ENCODE measurements at places on chromosomes 13 and 19. TPM values are rescaled to one million over a fixed set of nuclear protein-coding genes. Genes with fewer than 3 reads are reported as not detected.

VSTM1 gene
- not detected for total RNA-seq

KLK4 gene
- total RNA-seq = not detected

CEACAM16 gene
- not detected for total RNA-seq

PSG5 gene
- total RNA-seq = not detected

FFAR1 gene
- total RNA-seq = not detected

IGFL3 gene
- total RNA-seq = not detected

RANBP3 gene
- total RNA-seq = 108 TPM

TGFB1 gene
- 179 TPM for total RNA-seq

- no peaks in the 10 kb centered on the region for H3K36me3 ChIP-seq
- no peak for DNase-seq
- no peak overlapping the region for H3K4me3 ChIP-seq
- no peak overlapping the region for H3K27ac ChIP-seq
- H3K27me3 ChIP-seq = peaks cover 7% of the 10 kb centered on the region
These were observed 42.8 kb downstream of the TRPM4 start for GRCh38 chr19:49200238-49200862.

GRCh38 chr19:17305517-17306284 is at the start of gene MRPL34:
TSS of gene MRPL34 (plus strand) at chr19:17305872. CDS start at chr19:17305893, 21 bp downstream.
- H3K27me3 ChIP-seq = no peaks in the 10 kb centered on the region
- H3K4me1 ChIP-seq = peaks cover 54% of the 10 kb centered on the region
- peaks cover 3% of the 10 kb centered on the region for H3K36me3 ChIP-seq
- H3K4me3 ChIP-seq = peak within 1 kb of the TSS; percentile 87
- peak within 1 kb of the TSS; percentile 89 for H3K27ac ChIP-seq

- peaks cover 47% of the 10 kb centered on the region for H3K36me3 ChIP-seq
- H3K4me3 ChIP-seq = no peak overlapping the region
- no peak for DNase-seq
- H3K4me1 ChIP-seq = no peaks in the 10 kb centered on the region
- H3K27me3 ChIP-seq = no peaks in the 10 kb centered on the region
- no peak overlapping the region for H3K27ac ChIP-seq
These were observed 30.7 kb downstream of the ZNF793 start for GRCh38 chr19:37537391-37537947.

DNA sequence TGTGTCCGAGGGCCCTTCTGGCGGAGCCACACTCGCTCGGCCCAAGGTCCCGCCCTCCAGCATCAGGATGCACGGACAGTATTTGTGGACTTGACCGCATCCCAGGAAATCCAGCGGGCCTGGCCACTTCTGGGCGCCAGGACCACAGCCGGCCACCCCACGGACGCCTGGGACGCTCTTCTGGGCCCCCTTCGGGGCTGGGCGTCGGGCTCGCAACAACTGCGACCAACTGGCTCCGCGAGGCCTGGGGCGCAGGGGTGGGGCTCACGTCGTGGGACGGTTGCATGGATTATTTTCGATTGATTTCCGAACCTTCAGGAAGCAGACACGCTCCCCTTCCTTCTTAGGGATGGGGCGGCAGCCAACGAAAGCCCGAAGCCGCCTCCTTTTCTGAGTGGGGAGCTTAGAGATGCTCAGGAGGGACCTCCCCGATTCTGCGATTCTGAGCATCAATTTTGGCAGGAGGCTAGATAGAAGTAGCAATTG is 521 bp upstream of the NUP58 start:
- H3K27me3 ChIP-seq = peaks cover 26% of the 10 kb centered on the region
- H3K36me3 ChIP-seq = peaks cover 33% of the 10 kb centered on the region
- H3K27ac ChIP-seq = peak overlapping the region; percentile 96

DNA sequence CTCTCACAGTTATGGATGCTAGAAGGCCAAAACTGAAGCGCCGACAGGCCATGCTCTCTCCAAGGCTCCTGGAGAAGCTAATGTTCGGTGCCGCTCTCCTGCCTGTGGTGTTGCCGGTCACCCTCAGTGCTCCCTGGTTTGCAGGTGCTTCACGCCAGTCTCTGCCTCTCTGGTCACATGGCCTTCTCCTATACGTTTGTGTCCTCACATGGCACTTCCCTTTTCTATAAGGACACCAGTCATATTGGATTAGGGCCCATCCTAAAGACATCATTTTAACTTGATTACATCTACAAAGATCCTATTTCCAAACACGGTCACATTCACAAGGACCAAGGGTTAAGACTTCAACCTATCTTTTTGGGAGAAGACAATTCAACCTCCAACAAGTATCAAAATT is 671.3 kb upstream of the ARGLU1 start:
- H3K27ac ChIP-seq = no peak overlapping the region
- DNase-seq = no peak
- H3K27me3 ChIP-seq = no peaks in the 10 kb centered on the region

DNA sequence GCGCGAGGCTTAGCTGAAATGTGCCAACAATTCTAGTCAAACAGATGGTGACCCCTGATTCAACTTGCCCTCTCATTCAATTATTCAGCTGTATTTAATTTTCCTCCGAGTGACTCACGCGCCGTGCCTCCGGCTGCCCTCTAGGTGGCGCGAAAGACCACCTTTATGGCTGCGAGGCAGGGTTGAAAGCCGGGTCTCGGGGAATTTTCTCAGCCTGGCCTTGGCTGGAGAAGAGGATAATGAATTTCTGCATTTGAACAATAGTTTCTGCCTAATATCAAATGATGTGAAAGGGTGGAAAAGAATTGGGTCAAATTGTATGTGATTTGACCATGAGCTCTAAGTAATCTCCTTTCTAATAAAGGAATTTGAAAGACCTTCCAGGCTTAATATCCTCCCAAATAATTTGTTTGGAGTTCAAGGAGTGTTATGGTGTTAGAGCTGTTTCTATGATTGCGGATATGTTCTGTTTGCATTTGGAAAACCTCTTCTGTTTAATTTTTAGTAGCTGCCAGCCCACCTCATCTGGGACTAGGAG is 310.9 kb downstream of the ZNF536 start:
- no peak overlapping the region for H3K27ac ChIP-seq
- peaks cover 13% of the 10 kb centered on the region for H3K27me3 ChIP-seq
- DNase-seq = peak; percentile 65
- H3K4me3 ChIP-seq = no peak overlapping the region

- no peaks in the 10 kb centered on the region for H3K27me3 ChIP-seq
- no peak for DNase-seq
- H3K4me1 ChIP-seq = no peaks in the 10 kb centered on the region
- H3K36me3 ChIP-seq = no peaks in the 10 kb centered on the region
- no peak overlapping the region for H3K27ac ChIP-seq
- H3K4me3 ChIP-seq = no peak overlapping the region
These were observed 74.2 kb upstream of the CSNK1A1L start for GRCh38 chr13:37179645-37180044.

- no peak overlapping the region for H3K4me3 ChIP-seq
- H3K27ac ChIP-seq = no peak overlapping the region
- peaks cover 3% of the 10 kb centered on the region for H3K4me1 ChIP-seq
- H3K27me3 ChIP-seq = peaks cover 12% of the 10 kb centered on the region
- no peaks in the 10 kb centered on the region for H3K36me3 ChIP-seq
These were observed 10.3 kb downstream of the CYP2B6 start for GRCh38 chr19:41001243-41001971.

GRCh38 chr19:2255982-2256685 is at the start of gene JSRP1:
TSS of gene JSRP1 (minus strand) at chr19:2256417. CDS start at chr19:2255314, 1,103 bp downstream.
- no peak within 1 kb of the TSS for H3K4me3 ChIP-seq
- H3K27me3 ChIP-seq = peaks cover 24% of the 10 kb centered on the region
- DNase-seq = no peak
- no peaks in the 10 kb centered on the region for H3K36me3 ChIP-seq

DNA sequence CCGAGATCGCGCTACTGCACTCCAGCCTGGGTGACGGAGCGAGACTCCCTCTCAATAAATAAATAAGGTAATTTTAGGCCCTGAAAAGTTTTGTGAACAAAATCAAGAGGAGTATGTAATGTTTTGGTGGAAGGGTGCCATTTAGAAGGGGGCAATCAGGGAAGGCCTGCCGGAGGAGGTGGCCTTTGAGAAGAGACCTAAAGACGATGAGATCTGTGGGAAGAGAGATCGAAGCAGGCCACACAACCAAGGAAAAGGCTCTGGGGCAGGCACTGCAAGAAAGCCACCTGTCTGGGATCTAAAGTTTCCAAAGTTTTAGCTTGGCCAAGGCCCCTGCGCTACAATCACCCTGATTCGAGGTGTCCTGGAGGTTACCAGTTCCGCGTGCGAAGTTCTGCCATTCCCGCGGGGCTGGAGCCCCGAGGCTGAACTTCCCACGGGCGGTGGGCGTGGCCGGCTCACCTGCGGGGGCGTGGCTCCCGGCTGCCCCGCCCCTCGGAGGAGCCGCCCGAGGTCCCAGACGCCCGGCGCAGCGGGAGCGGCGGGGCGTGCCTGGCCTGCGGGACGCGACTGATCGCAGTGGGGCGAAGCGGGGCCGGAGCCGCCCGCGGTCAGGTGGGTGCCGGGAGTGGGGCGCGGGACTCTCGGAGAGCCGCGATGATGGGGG is at the start of gene KLC3:
TSS of gene KLC3 (plus strand) at position 519 of the 667 bp plus-strand sequence. CDS start 4,792 bp downstream, outside the sequence.
- H3K4me3 ChIP-seq = peak within 1 kb of the TSS; percentile 10
- H3K27me3 ChIP-seq = peaks cover 26% of the 10 kb centered on the region
- peaks cover 7% of the 10 kb centered on the region for H3K4me1 ChIP-seq
- no peaks in the 10 kb centered on the region for H3K36me3 ChIP-seq
- H3K27ac ChIP-seq = no peak within 1 kb of the TSS

DNA sequence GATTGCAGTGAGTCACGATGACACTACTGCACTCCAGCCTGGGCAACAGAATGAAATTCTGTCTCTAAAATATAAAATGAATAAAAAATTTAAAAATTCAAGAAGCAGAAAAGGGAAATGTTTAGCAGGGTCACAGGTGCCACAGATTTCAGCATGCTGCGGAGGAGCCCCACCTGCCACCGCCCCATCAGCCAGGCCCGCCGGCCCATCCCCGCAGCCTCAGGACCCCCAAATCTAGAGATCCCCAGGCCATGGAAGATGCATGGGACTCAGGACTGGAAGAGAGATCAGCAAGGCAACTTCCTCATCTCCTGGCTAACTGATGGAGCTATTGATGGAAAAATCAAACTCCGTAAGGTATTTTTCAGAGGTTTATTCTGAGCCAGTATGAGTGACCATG is 208.2 kb downstream of the UQCRFS1 start:
- no peaks in the 10 kb centered on the region for H3K4me1 ChIP-seq
- no peak overlapping the region for H3K4me3 ChIP-seq
- H3K36me3 ChIP-seq = no peaks in the 10 kb centered on the region
- no peaks in the 10 kb centered on the region for H3K27me3 ChIP-seq
- no peak overlapping the region for H3K27ac ChIP-seq

DNA sequence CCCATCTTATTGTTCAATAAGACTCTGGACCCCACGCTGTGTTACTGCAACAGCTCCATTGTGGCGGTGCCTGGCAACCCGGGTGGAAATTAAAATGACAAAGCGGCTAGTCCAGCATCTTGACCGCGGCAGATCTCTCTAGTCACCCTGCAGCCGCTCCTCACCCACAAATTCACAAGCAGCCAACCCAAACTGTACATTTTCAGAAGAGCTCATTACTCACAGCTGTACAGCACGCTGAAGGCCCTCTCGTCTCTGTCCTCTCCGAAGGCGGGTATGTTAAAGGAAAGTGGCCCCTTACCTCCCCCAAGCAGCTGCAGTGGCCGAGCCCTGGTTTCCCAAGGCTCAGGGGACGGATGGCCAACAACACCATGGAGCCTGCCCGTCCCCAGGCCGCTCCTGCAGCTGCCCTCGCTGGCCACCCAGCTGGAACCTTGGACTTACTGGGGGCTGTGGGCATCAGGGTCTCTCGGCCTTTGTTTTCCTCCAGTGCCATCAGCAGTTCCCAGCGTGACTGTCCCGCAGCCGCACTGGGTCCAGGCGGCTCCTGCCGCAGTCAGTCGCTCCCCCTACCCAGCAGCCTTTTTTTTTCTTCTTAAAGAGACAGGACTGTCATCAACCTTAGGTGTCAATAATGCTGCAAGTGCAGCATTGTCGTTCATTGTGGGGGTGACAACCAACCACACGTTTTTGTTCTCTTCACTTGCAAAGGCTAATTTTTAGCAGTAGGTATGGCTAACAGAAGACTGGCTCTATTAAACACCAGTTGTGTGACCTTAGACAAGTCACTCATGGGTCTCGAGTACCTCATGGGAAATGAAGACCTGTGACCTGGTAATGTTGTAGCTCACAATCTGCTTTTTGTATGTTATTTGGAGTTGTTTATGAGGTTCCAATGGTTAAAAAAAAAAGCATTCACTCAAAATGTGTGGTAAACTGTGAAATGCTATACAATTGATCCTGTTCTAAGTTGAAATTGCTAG is at the start of gene SACS:
TSS of gene SACS (minus strand) at position 532 of the 983 bp plus-strand sequence. CDS start 22,463 bp downstream, outside the sequence.
- no peak within 1 kb of the TSS for H3K4me3 ChIP-seq
- no peak for DNase-seq
- no peaks in the 10 kb centered on the region for H3K36me3 ChIP-seq
- peaks cover 38% of the 10 kb centered on the region for H3K27me3 ChIP-seq
- peaks cover 1% of the 10 kb centered on the region for H3K4me1 ChIP-seq
- H3K27ac ChIP-seq = no peak within 1 kb of the TSS

- no peak overlapping the region for H3K4me3 ChIP-seq
- H3K36me3 ChIP-seq = no peaks in the 10 kb centered on the region
- peaks cover 27% of the 10 kb centered on the region for H3K4me1 ChIP-seq
- peaks cover 16% of the 10 kb centered on the region for H3K27me3 ChIP-seq
- H3K27ac ChIP-seq = no peak overlapping the region
These were observed 3.7 kb upstream of the CNN1 start for GRCh38 chr19:11534948-11535347.

GRCh38 chr13:22549126-22549525 is 631.7 kb upstream of the SGCG start:
- H3K36me3 ChIP-seq = no peaks in the 10 kb centered on the region
- H3K27ac ChIP-seq = no peak overlapping the region
- no peaks in the 10 kb centered on the region for H3K4me1 ChIP-seq
- no peaks in the 10 kb centered on the region for H3K27me3 ChIP-seq
- no peak overlapping the region for H3K4me3 ChIP-seq

DNA sequence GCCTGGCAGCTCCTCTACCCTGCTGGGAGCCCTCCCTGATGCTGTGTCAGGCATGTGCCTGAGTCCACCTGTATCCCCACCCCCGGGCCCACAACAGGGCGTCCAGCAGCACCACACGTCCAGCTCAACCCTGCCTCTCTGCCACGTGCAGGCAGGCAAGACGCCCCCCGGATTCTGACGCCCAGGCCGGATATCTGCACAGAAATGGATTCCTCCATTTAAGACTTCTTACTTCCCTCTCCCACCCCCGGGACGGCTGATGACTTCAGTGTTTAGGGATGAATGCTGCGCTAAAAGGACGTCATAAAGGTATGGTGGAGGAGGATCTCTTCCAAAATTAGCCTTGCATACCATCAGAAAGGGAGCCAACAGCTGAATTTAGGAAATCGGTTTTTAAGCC is 10.2 kb downstream of the PEPD start:
- H3K36me3 ChIP-seq = no peaks in the 10 kb centered on the region
- no peak overlapping the region for H3K27ac ChIP-seq
- H3K27me3 ChIP-seq = no peaks in the 10 kb centered on the region
- H3K4me3 ChIP-seq = no peak overlapping the region
- DNase-seq = no peak
- peaks cover 9% of the 10 kb centered on the region for H3K4me1 ChIP-seq

DNA sequence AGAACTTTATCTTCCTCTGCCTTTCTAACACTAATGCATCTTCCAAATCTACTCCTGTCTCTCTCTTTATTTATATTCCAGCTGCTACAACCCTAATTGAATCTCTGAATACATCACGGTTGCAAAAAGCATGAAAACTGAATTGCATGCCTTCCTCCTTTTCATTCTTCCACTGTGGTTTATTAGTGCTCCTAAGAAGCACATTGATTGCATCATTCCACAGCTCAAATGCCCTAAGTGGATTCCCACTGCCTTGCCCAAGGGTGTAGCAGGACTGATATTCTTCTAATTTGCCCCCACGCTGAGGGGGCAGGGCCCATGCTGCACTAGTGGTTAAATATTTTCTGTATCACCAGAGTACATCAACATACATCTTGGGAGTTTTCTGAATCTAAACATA is 640.8 kb downstream of the EFNB2 start:
- no peaks in the 10 kb centered on the region for H3K4me1 ChIP-seq
- H3K27me3 ChIP-seq = no peaks in the 10 kb centered on the region
- no peaks in the 10 kb centered on the region for H3K36me3 ChIP-seq
- no peak for DNase-seq

Data from activated CD8-positive, alpha-beta memory T cell treated with anti-CD3 and anti-CD28 coated beads, Interleukin-2, amount 10 ng/mL, durations not matched to agents 7 days and 5 days (primary cell).